ENCODE measurements at places on chromosomes 2 and 18.

GRCh38 chr2:236155406-236155805 lies 12.8 kb downstream of the GBX2 start:
- DNase-seq: no peak

GRCh38 chr2:98569197-98569793 lies 39.0 kb downstream of the COA5 start:
- peak; percentile 38 for DNase-seq

- DNase-seq: no peak
These were observed 1963.8 kb upstream of the CELF4 start for GRCh38 chr18:39529358-39529757.

DNA sequence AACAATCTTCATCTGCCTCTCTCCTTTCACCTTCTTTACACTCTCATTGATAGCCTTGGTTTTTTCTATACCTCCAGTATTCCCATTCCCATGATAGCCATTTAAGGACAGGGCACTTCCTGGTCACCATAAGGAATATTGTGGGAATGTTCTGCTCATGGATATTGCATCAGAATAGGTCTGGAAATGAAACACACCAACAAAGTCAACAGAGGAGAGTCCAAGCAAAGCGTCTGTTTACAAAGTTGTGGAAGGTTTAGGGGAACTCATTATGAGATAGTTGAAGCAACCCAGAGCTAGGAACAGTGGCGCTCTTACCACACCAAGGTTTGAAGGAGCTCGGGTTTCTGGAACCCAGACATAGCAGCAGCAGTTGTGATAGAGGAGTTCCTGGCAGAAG lies 150.3 kb upstream of the TNP1 start:
- no peak for DNase-seq

GRCh38 chr2:152410165-152410597 lies 75.2 kb downstream of the FMNL2 start:
- no peak for DNase-seq

DNA sequence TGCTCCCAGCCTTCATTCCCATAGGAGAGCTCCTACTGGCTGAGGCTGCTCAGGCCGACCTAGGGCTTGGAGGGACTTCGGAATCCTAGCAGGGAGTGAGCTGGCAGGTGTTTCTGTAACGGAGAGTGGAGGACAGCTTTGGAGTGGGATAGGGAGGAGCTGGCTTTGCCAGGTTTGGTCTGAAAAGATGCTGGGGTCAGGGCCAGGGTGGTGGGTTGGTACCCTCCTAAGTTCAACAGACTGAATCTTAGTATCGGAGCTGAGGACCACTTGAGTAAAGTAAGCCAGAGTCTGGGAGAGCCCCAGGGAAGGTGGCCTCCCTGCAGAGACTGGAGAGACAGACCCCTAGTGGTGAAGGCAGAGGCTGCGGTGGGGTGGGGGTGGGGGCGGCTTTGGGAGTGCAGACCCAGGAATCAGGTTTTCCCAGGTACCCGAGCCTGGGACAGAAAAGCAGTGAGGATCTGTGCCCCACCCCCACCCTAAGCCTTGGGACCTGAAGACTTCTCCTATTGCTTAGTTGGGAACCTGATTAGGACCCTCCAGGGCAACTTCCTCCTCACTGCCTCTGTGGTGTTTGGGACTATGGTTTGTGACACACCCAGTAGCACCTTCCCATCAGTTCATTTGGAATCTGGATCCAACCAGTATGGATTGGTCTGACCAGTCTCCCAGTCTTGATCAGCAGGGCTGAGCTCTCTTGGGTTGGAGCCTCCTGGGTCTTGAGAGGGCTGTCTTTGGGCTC lies 3.0 kb downstream of the CNNM4 start:
- DNase-seq: no peak

DNA sequence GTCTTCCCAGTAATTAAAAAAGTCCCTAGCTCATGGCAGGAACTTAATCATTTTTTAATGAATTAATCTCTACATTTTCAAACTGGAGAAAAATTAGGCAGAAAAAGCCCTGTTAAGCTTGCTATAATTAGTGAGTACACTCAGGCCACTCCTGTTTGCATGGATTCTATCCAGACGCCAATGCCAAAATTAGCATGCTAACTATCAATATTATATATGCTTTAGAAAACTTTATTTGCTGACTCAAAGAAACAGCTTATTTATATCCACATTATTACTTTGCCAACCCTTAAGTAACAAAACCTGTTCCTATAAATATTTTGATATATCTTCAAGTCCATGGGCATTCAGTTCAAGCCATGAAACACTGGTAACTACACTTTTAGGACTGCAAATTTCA lies 90.9 kb downstream of the SMC6 start:
- no peak for DNase-seq

DNA sequence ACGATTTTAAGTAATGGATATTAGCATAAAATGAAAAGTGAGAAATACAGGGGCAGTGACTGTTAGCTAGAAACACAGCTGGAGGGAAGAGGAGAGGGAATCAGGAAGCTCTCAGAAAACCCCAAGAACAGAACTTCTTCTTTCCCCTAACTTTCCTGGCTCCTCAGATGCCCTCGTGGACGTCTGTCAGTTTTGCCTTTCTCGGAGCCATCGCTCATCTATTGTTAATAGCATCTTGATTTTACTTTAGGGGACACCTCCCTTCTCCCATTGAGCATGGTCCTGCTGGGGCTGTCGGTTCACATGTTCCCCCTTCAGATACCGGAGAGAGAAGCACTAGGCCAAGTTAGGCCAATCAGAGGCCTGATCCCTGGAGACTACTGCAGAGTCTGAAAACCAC lies 2.3 kb upstream of the PLEK start:
- DNase-seq: no peak

DNA sequence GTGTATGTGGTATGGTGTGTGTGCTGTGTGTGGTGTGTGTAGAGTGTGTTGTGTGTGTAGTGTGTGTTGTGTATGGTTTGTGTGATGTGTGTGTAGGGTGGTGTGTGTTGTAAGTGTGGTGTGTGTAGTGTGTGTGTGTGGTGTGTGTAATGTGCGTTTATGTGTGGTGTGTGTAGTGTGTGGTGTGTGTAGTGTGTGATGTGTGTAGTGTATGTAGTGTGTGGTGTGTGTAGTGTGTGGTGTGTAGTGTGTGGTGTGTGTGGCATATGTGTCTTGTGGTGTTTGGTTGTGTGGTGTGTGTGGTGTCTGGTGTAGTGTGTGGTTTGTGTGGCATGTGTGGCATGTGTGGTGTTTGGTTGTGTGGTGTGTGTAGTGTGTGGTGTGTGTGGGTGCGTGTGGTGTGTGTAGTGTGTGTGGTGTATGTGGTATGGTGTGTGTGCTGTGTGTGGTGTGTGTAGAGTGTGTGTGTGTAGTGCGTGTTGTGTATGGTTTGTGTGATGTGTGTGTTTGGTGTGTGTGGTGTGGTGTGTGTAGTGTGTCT lies 4.0 kb upstream of the RTP5 start:
- no peak for DNase-seq

DNA sequence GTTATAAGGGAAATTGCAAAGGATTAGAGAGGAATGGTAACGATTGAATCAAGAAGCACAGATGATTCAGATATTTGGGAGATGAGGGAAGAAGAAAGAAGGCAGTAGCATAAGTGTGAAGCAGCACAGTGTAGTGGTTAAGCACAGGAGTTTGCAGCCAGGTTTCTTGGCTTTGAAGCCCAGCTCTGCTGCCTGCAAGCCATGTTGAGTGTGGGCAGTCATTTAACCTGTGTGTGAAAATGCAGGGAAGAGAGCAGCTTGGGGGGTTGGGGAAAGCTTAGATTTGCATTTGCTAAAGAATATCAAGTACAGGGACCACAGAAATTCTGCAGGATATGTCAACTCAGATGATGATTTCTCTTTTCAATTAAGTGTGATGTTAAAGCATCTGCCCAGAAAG lies 21.5 kb upstream of the RBMS1 start:
- DNase-seq: no peak

DNA sequence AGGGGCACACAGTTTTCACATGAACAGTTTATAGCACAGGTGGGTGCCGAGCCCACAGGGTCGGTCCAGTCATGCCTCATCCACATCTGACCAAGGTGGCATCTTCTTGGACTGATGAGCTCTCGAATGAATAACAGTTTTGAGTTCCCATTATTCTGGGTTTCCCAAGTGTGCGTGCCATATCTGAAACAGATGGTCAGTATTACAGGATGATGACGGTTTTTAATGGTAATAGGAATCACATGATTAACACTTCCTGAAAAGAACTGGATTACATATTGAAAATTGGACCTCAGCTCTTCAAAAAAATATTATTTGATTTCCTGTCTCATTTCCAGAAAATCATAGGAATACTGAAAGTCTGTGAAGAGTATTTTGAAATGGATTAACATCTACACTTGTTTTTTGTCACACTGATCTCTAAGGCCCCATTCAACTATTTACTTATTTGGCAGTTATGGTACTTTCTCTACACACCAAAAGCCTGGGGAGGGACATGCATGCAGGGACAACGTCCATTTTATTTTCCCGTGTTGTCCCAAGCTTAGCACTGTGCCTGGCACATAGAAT lies 22.2 kb upstream of the NAB1 start:
- no peak for DNase-seq

DNA sequence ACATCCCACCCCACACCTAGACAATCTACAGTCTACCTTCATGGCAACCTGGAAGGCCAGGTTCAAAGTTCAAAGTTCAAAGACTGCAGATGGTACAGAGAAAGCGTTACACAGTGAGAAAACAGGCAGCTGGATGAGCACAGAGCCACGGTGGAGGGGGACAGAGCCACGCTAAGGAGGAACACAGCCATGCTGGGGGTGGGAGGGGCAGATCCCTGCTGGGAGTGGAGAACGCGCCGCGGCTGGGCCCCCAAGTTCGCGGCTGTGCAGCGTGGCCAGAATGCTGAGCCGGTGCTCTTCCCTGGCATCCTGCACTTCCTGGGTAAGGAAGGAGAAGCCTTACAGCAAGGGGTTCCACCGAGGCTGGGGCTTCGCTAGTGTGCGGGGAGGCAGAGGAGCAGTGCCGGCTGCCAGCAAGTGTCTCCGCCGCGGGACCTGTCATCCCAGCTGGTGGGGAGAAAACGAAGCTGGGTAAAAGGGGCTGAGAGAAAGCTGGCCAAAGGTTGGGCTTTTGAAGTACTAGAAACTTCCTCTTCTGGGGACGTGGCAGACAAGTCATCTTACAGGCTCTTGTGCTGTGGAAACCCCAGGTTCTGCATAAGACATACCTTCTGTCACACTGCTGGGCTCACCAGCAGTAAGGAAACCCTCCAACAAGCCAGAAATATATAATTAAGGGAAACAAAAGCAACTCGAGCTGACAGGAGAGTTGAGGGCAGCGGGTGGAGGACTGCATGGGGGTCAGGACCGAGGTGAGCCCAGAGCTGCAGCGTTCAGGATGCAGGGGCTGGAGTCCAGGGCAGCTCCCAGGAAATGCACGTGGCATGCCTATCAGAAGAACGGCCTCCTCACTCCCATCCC lies 115.5 kb downstream of the HDAC4 start:
- DNase-seq: no peak

DNA sequence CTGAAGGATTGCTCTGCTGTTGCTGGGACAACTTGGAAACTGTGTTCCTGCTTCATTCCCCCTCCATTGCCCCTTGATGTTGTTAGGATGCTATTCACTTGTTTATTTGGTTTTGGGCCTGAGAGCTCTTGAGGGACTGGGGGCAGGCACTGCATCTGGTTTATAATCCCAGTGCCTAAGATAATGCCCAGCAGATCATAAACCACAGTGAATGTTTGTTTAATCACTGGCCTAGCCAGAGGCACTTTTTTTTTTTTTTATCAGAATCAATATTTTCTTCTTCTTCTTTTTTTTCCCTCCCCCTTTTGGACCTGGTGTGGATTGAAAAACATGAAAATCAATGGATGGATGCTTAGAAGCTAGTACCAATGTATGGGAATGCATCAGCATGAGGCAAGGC lies 38.1 kb downstream of the KCNS3 start:
- no peak for DNase-seq

- no peak for DNase-seq
These were observed 15.4 kb downstream of the PTPN4 start for GRCh38 chr2:119775102-119775501.

- peak; percentile 10 for DNase-seq
These were observed 66.3 kb downstream of the POLR1A start for GRCh38 chr2:86039178-86039962.

- DNase-seq: no peak
These were observed 89.2 kb upstream of the STK17B start for GRCh38 chr2:196260546-196260945.

DNA sequence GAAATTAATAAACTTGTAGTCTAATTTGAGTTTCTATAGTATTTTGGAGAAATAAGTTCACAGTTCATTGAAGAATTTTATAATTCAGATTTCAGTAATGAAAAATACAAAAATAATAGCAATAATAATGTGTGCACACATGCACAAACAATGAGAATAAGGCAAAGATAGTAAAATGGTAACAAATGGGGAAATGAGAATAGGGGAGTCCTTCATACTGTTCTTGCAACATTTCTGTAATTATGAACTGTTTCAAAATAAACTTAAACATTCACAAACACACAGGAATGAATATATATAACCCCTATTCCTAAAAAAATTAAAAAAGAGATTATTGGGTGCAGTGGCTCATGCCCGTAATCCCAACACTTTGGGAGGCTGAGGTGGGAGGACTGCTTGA lies 63.9 kb downstream of the SPRED2 start:
- no peak for DNase-seq

- peak; percentile 73 for DNase-seq
These were observed 749 bp upstream of the EIF2AK3 start for GRCh38 chr2:88627856-88628570.

- no peak for DNase-seq
These were observed 2.8 kb upstream of the ATF2 start for GRCh38 chr2:175170659-175171304.

GRCh38 chr2:238415036-238415764 lies 11.5 kb upstream of the ASB1 start:
- no peak for DNase-seq

- no peak for DNase-seq
These were observed 16.0 kb upstream of the SERPINE2 start for GRCh38 chr2:224055101-224055500.

- no peak for DNase-seq
These were observed 41.9 kb downstream of the CDC42EP3 start for GRCh38 chr2:37629529-37629928.

DNA sequence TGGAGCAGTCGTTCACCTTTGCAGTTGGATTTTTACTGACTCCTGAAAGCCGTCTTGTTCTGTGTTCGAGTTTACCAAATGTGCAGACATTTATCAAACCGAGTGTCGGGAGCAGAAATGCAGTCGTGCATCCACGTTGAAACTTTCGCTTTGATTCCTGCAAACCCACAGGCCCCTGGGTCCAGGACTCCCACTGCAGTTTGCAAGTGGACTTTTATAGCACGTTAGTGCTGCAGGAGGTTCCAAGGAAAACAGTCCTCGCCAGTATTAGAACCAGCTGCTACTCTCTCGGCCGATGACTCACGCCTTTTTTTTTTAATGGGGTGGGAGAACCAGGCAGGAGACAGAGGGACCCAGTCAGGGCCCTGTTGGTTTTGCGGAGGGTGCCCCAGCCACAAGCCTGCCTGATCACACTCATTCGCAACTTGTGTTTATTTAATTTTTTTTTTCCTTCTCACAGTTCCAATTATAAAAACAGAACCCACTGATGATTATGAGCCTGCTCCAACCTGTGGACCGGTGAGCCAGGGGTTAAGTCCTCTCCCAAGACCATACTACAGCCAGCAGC lies 90.1 kb downstream of the NFATC1 start:
- no peak for DNase-seq

- DNase-seq: no peak
These were observed 1.3 kb downstream of the ATP5F1A start for GRCh38 chr18:46096651-46097300.

- no peak for DNase-seq
These were observed 82.2 kb downstream of the RAB31 start for GRCh38 chr18:9790261-9790660.

- DNase-seq: peak; percentile 79
These were observed at the start of gene OSBPL1A for GRCh38 chr18:24397694-24398368. Gene OSBPL1A, minus strand, starts transcription at chr18:24397824. Its CDS starts 20,291 bp downstream, at chr18:24377533.

Measured in omental fat pad (tissue), 4 donors.